ENCODE measurements at places on chromosomes 3 and 15.

DNA sequence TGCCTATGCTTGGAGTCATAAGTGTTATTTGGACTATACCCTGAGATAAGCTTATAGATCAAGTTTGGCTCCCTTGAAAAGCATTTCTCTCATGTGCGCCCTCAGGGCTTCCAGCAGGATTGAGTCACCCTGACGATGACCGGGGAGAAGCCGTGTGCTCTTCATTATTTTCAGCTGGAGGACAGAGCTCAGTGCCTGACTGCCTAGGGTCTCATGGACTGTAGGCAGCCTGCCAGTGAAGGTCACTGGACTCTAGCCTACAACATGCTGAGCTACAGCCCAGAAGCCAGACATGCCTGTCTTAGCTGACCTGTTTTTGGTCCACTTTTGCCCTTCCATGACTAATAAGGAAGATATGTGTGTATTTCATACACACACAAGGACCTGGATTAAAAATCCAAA, 31.6 kb upstream of the NUDT16 start:
- no peak for DNase-seq

- no peak for DNase-seq
Observed at GRCh38 chr15:73844356-73844755, 29.0 kb upstream of the TBC1D21 start.

GRCh38 chr15:48005077-48005476, 115.7 kb upstream of the SLC24A5 start:
- no peak for DNase-seq

GRCh38 chr15:54011656-54012055, 33.4 kb downstream of the UNC13C start:
- DNase-seq, result no peak

- no peak for DNase-seq
Observed at GRCh38 chr3:45553469-45553974, 41.0 kb upstream of the LIMD1 start.

DNA sequence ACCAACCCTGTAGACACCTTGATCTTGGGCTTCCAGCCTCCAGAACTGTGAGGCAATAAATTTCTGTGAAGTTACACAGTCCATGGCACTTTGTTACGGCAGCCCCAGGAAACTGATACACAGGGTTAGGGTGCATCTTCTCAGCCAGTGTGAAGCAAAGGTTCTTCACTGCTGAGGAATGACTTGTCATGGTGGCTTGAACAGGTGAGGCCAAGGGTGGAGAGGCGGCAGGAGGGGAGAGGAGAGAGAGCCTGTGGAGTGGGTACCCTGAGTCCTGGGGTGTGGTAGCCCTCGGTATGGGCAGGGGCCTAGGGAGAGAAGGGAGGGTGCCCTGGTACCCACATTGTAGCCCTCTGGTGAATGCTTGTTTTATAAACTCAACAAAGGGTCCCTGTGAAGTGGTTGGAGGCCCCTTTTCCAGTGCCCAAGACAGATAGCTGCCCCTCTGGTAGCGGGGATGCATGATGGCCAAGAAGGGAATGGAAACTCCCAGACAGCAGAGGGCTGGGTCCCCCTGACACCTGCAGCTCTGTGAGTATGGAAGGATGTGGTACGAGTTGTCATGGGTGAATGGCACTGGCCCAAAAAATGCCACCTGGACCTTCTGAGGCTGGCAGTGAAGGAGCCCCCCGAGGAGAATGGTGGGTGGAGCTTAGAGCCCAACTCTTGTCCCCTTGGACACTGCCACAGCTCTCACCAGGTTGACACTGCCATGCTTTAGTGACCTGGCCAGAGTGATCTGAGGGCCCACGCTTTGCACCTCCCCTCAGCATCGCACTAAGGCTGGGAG, 49.6 kb downstream of the SPSB4 start:
- DNase-seq, result no peak

- no peak for DNase-seq
Observed at GRCh38 chr3:179969525-179969924, 67.2 kb downstream of the PEX5L start.

GRCh38 chr3:28590216-28590615, 241.6 kb upstream of the AZI2 start:
- no peak for DNase-seq

- no peak for DNase-seq
Observed at GRCh38 chr15:39427705-39428104, 153.2 kb upstream of the THBS1 start.

GRCh38 chr15:68183616-68184315, 21.4 kb downstream of the CALML4 start:
- no peak for DNase-seq

- no peak for DNase-seq
Observed at GRCh38 chr15:66477011-66477410, 20.6 kb downstream of the SNAPC5 start.

DNA sequence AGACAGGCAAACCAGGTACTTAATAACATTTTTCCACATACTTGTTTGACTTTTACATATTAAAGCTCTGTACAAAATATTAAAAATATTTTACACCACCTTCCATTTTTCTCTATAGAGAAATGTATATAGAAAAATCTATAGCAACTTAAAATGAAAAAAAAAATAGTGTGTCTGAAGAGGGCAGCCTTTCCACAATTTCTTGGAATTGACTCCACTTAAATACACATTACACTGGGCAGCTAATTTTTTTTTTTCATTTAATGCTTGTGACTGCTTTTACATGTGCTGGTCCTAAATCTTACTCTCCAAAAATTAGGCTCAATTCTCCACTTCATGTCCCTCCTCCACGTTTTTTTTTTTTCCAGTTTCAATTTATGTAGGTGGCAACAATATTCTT, 427.0 kb upstream of the RBMS3 start:
- DNase-seq, result no peak

DNA sequence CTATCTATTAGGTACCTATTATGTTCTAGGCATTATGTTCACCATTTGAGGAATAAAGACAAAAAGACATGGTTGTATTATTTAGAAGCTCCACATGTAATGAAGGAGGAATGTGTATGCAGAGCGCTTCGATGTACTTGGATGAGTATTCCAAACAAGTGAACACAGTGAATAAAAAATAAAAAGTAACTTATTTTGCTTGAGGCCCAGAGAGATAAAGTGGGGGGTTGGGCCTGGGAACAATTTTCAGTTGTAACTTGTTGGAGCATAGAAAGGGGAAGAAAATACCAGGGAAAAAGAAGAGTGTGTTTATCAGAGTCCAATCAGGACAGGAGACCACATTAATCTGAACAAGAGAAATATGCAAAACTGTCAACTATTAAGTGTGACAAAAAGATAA, 445.7 kb upstream of the BCHE start:
- no peak for DNase-seq

DNA sequence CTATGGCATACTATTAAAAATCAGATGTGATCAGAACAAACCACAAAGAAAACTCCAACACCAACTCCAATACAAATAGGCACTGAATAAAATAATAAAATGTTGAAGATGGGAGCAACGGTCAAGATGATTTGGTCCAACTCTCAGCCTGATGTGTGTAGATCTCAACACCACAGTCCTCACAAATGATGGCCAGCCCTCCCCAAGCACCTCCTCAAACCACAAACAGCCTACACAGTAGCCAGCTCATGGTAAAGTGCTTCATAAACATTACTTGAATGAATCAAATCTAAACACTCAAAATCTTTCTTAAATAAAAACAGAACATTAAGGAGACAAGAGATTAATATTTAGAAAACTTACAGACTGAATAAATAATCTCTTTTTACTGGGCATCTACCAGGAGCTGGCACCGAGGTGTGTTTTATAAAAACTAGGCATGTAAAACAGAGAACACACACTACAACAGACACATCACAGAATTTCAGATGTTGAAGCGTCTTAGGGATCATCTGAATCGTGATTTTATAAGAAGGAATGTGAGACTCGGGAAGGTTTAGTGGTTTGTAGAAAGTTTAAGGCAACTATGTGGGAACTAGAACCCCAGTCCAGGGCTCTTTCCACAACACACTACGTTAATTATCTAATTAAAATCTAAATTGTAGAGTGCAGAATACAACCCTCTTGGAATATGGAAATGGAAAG, 102.4 kb downstream of the MYLK start:
- no peak for DNase-seq

DNA sequence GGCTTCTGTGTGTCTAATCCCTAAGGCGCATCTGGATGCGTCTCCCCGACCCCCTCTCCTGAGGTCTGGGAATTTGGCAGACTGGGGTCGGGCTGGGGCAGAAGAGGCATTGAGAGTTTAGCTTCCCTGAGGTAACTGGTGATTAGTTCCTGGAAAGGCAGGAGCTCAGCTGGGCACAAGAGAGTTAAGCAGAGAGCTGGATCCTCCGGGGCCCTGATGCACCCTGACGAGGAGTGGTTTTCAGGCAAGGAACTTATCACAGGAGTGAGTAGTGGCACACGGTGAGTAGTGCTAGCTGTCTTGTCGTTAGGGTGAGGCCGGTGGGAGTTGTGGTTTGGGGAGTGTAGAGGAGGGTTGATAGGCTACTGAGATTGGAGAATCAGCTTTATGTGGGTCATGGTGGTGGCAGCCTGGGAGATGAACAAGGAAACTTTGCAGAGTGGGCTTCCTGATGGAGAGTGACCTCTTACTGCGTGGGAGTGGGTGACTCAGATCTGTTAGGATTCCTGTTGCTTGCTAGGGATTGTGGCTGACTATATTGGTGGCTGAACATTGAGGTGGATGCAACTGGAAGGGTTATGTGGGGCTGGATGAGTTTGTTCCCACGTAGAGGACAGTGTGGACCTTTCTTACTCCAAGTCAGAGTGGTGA, 897 bp downstream of the RAD54L2 start:
- DNase-seq, result peak; percentile 47

- no peak for DNase-seq
Observed at GRCh38 chr3:15769256-15769915, 28.4 kb downstream of the ANKRD28 start.

GRCh38 chr3:7779331-7779730, 722.3 kb upstream of the LMCD1 start:
- DNase-seq, result no peak

DNA sequence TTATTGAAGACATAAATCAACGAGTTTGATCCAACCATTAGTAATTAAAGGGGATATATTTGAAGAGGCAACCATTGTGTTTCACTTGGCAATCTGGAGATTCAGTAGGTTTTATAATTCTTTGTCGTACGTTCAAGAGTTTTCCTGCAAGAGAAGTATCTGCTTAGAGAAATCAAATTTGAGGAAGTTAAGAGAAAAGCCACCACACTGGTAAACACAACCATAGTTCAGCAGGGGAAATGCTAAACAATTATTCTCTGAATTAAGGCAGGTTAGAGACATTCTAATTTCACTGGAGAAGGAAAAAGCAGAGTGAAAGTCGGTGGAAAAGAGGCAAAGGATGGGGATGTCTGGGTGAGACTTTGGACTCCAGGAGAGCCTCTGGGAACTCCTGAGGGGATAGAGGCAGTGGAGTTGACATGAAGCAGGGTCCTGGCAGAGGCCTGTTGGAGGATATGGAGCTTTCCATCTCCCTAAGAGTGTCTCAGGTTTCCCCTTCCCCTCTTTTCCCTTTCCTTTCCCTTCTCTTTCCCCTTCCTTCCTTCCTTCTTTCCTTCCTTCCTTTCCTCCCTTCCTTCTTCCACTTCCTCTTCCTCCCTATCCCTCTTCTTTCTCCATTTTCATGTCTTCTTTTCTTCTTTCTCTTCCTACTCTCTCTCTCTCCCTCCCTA, 26.5 kb downstream of the SPINK8 start:
- no peak for DNase-seq

DNA sequence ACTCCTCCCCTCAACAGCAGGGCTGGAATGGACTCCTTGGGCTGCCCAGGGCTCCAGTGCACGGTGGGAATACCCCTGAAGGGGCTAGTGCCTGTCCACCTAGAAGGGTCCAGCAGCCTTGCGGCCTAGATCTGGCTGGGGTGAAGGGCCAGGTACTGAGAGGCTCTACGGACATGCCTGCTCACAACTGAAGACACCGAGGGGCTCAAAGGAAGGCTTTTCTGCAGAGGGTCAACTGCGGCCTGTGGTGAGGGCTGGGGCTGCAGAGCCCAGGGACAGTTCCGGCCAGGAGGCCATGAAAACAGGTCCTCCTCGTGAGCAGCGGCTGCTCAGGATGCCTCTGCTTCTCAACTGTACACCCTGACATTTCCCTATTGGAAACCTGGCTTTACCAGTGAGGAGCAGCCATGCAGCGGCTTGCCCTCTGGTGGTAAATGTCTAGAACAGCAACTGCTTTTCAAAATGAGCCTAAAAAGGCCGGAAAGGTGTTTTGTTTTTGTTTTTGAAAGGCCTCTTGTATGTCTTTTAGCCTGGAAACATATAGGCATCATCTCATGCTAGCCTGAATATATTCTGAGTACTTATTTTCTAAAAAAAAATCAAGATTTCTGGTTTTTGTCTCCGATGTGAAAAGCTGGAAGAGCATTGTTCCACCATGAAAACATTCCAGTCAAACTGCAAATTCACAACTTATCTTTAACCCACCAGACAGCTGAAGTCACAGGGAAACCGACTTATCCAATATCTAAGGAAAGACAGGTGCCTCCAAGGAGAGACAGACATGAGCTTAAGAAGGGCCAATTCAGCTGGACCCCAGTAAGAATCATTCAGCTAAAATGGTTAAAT, 163.4 kb downstream of the KLF13 start:
- DNase-seq, result no peak

- DNase-seq, result no peak
Observed at GRCh38 chr3:120572027-120572426, 24.1 kb upstream of the NDUFB4 start.

DNA sequence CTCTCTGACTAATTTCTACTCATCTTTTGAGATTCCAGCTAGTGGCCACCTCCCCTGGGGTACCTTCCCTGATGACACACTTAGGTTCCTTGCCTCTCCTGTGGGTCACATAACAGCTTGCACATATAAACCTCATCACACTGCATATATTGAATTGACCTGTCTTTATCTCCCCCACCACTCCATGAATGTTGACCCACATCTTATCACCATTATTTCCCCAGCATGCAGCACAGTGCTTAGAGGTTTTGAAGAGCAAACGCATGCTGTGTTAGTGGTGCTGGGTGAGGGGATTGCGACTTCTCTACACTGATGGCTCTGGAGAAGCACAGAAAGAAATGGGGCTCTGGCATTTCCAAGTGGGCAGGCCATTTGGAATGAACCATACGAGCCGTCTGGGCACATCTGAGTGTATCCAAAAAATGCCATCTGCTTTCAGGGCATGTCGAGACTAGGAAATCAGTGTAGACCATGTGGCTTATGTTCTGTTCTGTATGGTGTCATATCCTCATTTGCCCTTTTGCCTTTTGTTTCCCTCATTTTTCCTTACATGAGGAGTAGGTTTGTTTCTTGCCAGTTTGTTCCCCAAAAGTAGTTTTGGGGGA, 333.2 kb upstream of the TRIM42 start:
- DNase-seq, result no peak

DNA sequence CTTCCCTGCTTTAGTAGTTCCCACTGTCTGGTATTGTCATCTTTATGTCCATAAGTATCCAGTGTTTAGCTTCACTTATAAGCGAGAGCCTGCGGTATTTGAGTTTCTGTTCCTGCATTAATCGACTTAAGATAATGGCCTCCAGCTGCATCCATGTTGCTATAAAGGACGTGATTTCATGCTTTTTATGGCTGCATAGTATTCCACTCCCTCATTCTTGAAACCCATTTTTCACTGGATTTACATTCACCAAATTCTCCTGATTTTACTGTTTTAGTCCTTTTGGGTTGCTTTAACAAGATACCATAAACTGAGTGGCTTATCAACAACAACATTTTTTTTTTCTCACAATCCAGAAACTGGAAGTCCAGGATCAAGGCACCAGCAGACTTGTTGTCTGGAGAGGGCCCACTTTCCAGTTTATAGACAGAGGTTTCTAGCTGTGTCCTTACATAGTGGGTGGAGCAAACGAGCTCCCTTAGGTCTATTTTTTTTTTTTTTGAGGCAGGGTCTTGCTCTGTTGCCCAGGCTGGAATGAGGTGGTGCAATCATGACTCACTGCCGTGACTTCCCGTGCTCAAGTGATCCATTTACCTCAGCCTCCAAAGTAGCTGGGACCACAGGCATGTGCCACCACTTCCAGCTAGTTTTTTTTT, 6.1 kb upstream of the TICRR start:
- no peak for DNase-seq

All from 8988T (cell line).